Spleen (tissue), 13 donors: ENCODE measurements at places on chromosomes 6 and 20. TPM values are rescaled to one million over a fixed set of nuclear protein-coding genes. Genes with fewer than 3 reads are reported as not detected.

Gene CPXM1
- total RNA-seq: 0.44 TPM

- no peak for DNase-seq
- H3K4me3 ChIP-seq: no peak overlapping the region
- H3K27me3 ChIP-seq: no peaks in the 10 kb centered on the region
Observed at GRCh38 chr6:108720827-108721226, 127.4 kb upstream of the ARMC2 start.

DNA sequence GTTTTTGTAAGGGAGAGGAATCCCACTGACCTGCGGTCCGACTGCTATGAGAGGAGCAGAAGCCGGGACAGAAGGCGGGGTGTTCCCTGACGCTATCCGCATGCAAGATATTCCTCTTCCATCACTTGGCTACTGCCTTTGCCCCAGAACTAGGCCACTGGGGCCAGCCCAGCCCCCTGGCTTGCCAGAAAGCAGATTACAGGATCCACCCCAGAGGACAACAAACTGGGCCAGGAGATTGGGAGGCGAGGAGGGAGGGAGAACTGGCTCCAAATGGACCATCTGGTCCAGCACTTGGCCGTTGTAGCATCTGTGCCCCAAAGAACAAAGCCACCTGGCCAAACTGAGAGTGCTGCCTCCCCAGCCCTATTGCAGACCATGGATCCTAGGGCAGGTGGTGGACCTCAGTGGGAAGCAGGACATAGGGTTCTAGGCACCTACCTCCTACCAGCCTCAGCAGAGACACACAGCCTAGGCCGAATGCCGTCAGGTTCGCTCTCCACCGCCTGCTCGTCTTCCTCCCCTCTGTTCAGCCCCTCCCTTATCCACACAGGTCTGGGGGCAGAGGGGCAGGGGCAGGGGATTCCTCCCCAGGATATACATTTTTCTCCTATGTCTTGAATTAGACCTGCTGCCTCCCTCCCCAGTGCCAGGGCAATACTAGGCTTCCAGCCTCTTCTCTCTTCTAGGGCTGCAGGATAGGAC, 4.0 kb downstream of the MDGA1 start:
- no peak for DNase-seq
- no peak overlapping the region for H3K4me3 ChIP-seq
- no peaks in the 10 kb centered on the region for H3K27me3 ChIP-seq
- no peaks in the 10 kb centered on the region for H3K36me3 ChIP-seq
- peaks cover 31% of the 10 kb centered on the region for H3K4me1 ChIP-seq

Gene BANF2
- total RNA-seq: not detected

- DNase-seq: peak; percentile 91
- H3K27me3 ChIP-seq: no peaks in the 10 kb centered on the region
- H3K4me1 ChIP-seq: peaks cover 25% of the 10 kb centered on the region
- no peak overlapping the region for H3K4me3 ChIP-seq
Observed at GRCh38 chr20:32789896-32790750, 27.9 kb downstream of the DNMT3B start.

Gene MUC21
- total RNA-seq: not detected

Gene BEND6
- 0.54 TPM for total RNA-seq

GRCh38 chr6:104881964-104882668, 22.4 kb upstream of the HACE1 start:
- H3K4me3 ChIP-seq: no peak overlapping the region
- no peak for DNase-seq
- H3K27me3 ChIP-seq: no peaks in the 10 kb centered on the region
- H3K4me1 ChIP-seq: no peaks in the 10 kb centered on the region
- no peaks in the 10 kb centered on the region for H3K36me3 ChIP-seq

GRCh38 chr20:58908221-58908620, 55.7 kb downstream of the GNAS start:
- H3K27me3 ChIP-seq: no peaks in the 10 kb centered on the region
- no peak overlapping the region for H3K4me3 ChIP-seq
- peak overlapping the region; percentile 86 for H3K27ac ChIP-seq
- H3K4me1 ChIP-seq: peaks cover 59% of the 10 kb centered on the region

DNA sequence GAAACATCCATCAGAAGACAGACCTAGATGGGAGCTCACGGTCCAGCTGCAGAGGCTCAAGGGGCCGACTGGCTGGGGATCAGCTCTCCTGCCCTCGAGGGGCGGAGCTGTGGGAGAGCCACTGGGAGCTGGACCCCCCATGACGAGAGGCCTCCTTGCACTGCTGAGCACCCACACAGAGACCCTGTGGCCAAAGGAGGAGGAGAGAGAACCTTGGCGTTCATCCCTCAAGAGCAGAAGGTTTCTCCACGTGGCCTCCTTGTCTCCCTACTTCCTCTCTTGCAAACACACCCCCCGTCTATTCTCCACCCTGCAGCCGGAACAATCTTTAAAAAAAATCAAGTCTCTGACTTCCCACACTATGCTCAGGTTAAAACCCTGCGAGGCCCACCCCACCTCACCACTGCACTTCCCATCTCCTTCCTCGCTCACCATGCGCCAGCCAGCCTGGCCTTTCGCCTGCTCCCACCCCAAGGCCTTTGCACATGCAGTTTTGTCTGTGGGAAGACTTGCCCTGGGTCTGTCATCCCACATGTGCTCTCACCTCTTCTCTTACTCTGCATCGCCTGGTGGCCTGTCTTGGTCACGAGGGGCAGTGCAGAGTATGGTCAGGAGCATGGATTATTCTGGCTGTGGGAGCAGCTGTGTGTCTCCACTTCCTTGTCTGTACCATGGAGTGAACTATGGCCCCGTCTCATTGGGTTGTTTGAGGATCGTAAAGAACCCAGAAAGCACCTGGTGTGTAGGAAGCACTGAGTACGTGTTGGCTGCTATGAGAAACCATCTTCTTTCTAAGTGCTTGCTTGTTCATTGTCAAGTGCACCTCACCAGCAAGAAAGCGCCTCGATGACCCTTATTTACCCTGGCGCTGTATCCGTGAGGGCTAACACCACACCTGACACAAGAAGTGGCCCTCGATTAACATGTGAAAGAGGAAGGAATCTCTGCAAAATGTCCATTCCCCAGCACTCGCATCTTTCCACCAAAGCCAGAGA, 32.9 kb downstream of the PMEPA1 start:
- H3K4me3 ChIP-seq: no peak overlapping the region
- H3K27ac ChIP-seq: no peak overlapping the region
- peaks cover 6% of the 10 kb centered on the region for H3K27me3 ChIP-seq
- H3K36me3 ChIP-seq: no peaks in the 10 kb centered on the region

Gene LY6G6C
- not detected for total RNA-seq

GRCh38 chr6:25014369-25014768, 78.6 kb upstream of the RIPOR2 start:
- H3K27me3 ChIP-seq: no peaks in the 10 kb centered on the region
- H3K36me3 ChIP-seq: no peaks in the 10 kb centered on the region
- no peak overlapping the region for H3K27ac ChIP-seq

- no peak overlapping the region for H3K4me3 ChIP-seq
- DNase-seq: no peak
- no peaks in the 10 kb centered on the region for H3K27me3 ChIP-seq
- no peaks in the 10 kb centered on the region for H3K36me3 ChIP-seq
Observed at GRCh38 chr6:127299522-127300240, 33.0 kb downstream of the RNF146 start.

Gene GLP1R
- not detected for total RNA-seq

Gene BIRC7
- 1.3 TPM for total RNA-seq

DNA sequence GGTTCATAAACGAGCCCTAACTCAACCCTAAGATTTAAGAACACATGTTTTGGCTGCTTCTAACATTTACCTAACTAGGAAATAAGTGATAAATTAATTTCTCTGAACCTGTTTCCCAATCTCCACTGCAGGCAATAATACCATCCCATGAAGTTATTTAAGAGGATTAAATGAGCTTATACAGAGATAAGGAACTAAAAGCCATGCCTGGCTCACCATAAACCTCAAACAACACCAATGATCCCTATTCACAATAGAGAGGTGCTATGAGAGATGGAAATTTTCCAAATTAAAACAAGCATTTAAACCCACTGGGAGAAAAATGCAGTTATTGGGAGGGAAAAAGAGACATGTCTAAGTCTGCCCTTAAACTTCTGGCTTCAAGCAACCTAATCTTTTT, 33.9 kb upstream of the KLHL31 start:
- H3K27me3 ChIP-seq: no peaks in the 10 kb centered on the region
- no peak overlapping the region for H3K4me3 ChIP-seq
- no peak for DNase-seq
- H3K27ac ChIP-seq: no peak overlapping the region
- H3K36me3 ChIP-seq: no peaks in the 10 kb centered on the region

DNA sequence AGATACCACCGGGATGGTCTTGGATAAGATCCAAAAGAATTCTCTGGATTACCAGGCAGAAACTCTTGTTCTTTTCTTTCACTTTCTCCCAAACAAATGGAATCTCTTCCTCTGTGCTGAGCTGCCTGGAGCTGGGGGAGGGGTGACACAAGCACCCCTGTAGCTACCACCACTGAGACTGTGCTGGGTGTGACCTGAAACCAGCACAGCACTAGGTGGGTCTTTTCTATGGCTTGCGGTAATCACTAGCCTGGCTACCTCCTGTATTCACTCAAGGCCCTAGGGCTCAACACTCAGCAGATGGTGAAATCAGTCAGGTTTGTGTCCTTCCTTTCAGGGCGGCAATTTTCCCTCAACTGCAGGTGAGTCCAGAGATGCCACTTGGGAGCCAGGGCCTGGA, 122.4 kb upstream of the CENPW start:
- no peak for DNase-seq
- H3K4me3 ChIP-seq: no peak overlapping the region
- H3K4me1 ChIP-seq: no peaks in the 10 kb centered on the region
- peaks cover 9% of the 10 kb centered on the region for H3K36me3 ChIP-seq
- H3K27me3 ChIP-seq: no peaks in the 10 kb centered on the region

Gene TBX18
- total RNA-seq: not detected

- peaks cover 81% of the 10 kb centered on the region for H3K4me1 ChIP-seq
- H3K36me3 ChIP-seq: no peaks in the 10 kb centered on the region
- H3K27ac ChIP-seq: peak overlapping the region; percentile 69
- peak overlapping the region; percentile 40 for H3K4me3 ChIP-seq
- DNase-seq: no peak
Observed at GRCh38 chr6:36755435-36756348, 58.1 kb downstream of the RAB44 start.

- H3K27me3 ChIP-seq: no peaks in the 10 kb centered on the region
- DNase-seq: no peak
- H3K4me1 ChIP-seq: no peaks in the 10 kb centered on the region
Observed at GRCh38 chr6:133630651-133631050, 258.3 kb upstream of the TCF21 start.

GRCh38 chr6:164169355-164169754, 754.8 kb downstream of the QKI start:
- H3K4me1 ChIP-seq: no peaks in the 10 kb centered on the region
- H3K27me3 ChIP-seq: no peaks in the 10 kb centered on the region
- no peak overlapping the region for H3K4me3 ChIP-seq
